ENCODE measurements at places on chromosomes 2 and 18.

DNA sequence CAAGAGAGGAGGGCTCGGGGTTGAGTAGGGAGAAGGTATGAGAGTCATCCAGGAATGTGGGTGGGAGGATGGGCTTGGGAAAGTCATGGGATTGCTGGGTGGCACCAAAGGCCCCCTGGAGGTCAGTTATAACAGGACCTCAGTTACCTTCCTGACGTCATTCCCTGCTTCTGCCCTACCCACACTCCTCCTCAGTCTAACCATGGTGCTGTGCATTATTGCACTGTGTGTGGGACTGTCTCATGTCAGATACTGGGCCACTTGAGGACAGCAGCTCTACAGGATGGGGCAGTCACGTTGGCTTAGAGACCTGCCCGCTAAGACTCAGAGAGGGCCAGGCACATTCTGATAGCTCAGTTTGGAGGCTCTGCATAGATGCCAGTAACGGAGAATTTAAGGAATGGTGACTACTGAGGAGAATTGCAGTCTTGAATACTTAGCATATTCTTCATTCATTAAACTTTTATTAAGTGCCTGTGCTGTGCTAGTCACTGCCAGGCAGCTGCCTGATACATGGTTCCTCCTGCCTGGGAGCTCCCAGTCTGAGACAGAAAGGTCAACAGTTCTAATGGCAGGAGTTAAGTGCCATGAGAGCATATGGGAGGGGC is 90.5 kb downstream of the LAMA3 start:
- no peak for DNase-seq

GRCh38 chr2:181851726-181852125 is 39.8 kb upstream of the ITPRID2 start:
- DNase-seq = no peak

- no peak for DNase-seq
These were observed 67.3 kb downstream of the APOB start for GRCh38 chr2:20976527-20976926.

DNA sequence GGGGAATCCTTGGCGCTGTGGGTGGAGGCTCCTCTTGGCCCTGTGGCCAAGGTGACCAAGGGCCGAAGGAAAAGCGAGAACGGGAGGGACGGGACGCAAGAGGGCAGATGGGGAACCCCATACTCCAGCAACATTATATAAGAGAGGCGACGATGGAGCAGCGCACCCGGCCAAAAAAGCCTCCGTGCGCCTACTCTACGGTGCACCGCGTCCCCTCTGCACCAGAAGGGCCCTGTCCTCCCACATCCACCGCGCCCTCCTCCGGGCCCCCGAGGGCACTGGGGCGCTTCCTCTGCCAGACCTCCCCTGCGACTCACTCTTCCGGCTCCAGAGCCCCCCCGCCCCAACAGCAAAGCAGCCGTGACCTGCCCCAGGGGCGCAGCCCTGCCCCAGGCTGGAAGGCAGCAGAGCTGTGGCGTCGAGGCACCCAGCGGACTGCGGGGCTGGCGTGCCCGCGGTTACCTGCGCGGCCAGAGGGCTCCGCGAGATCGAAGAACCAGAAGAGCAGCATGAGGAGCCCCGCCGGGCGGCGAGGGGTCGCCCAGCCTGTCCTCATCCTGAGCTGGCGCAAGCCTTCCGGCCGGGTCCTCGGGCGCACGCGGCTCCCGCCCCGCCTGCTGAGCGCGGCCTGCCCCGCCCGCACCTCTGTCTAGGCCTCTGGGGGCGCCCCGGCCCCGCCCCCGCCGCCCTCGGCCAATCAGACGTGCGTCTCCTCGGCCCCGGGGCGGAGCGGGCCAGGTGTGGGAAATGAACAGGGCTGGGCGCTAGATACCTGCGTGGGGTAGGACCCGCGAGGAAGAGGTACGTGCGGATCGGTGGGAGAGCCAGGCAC is 106.3 kb upstream of the CD302 start:
- DNase-seq = no peak

- no peak for DNase-seq
These were observed 37.4 kb downstream of the AFF3 start for GRCh38 chr2:100104718-100105677.

GRCh38 chr2:99520813-99521212 is 31.0 kb upstream of the REV1 start:
- DNase-seq = no peak

DNA sequence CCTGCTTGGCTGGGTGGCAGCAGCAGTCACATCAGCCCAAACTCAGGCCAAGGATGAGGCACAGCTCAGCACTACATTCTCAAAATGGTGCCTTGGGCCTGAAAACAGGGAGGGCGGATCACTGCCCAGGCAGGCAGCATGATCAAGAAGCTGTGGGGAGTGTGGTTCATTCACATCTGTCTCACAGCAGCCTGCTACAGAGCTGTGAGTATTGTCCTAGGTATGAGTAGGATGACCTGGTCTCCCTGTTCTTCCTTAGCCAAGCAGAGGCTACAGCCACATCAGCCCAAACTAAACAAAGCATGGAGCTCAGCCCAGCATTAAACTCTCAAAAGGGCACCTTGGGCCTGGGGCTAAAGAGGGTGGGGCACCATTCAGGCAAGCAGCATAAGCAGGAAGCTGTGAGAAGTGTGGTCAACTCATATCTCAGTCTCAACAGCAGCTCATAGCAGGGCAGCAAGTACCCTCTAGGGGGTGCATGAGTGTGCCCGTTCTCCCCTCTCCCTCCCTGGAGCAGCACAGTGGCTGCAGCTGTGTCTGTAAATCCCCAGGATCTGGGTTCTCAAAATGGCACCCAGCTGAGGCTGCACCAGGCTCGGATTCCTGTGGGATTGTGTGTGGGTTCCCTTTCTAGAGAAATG is 139.6 kb downstream of the TRABD2A start:
- DNase-seq = no peak

- DNase-seq = no peak
These were observed 73.0 kb upstream of the HS6ST1 start for GRCh38 chr2:128391679-128392078.

GRCh38 chr2:1987379-1987778 is 243.1 kb upstream of the PXDN start:
- DNase-seq = no peak

- DNase-seq = no peak
These were observed 207.3 kb downstream of the SS18 start for GRCh38 chr18:25883091-25883490.

DNA sequence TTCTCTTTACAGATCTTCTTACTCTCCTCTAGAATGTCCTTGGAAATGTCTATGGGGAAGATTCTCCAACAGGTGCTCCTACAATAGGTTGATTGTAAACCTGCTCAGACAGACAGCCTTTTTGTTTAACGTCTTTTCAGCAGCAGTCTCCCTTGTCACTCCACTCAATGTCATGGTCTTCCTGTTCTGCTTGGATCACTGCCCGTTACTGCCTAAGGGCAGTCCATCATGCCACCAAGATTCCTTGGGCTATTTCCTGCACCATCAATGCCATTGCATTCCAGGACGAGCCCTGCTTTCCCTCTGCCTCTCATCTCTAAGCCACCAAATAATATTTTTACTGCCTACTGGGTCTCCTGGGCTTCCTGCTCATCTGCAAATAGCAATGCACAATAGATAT is 97.4 kb upstream of the GALNT5 start:
- no peak for DNase-seq

GRCh38 chr2:75602724-75603342 is 42.1 kb upstream of the EVA1A start:
- no peak for DNase-seq

- DNase-seq = no peak
These were observed 80.9 kb upstream of the PKDCC start for GRCh38 chr2:41966920-41967319.

DNA sequence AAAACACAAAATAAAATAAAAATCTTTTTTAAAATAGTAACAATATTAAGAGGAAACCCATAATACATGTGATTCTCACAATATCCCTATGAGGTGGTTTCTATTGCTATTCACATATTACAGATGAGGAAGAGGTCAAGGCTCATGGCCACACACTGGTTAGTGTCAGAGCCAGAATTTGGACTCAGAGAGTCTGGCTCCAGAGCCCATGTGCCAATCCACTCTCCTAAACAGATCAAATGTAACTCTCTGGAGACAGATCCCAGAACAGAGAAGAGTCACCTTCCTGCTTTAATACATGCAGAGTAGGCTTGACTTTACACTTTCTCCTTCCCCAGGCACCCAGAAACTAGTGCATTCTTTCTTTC is 10.1 kb upstream of the SLC11A1 start:
- no peak for DNase-seq

DNA sequence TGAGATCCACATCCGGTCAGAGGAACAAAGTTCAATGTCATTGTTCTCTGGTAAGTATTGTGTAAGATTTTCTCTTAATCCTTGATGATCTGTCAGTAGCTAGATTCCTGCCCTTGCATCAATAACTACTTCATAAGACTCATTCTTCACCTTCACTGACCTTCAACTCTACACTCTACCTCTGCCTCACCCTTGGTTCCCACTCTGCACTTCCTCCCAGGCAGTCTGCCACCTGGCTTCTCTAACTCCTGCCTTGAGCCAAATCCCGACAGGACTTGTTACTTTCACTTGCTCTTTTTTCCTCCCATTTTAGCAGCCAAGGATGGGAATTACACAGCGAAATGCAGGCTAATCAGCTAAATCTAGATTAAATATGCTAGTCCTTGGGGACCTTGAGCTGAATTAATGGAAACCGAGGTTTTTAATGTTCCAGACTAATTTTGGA is 190.7 kb downstream of the DLGAP1 start:
- no peak for DNase-seq

DNA sequence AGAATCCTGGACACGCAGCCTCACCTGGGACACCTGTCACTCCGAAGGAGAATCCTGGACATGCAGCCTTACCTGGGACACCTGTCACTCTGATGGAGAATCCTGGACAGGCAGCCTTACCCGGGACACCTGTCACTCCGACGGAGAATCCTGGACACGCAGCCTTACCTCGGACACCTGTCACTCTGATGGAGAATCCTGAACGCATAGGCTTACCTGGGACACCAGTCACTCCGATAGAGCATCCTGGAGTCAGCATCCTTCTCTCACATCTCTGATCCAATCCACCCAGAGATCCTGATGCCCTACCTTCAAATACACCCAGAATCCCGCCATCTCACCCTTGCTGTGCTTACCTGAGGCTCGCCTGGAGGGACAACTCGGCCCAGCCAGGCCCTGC is 154.9 kb downstream of the NDUFA10 start:
- DNase-seq = no peak
